ENCODE measurements at places on chromosomes 5 and 9. TPM values are rescaled to one million over a fixed set of nuclear protein-coding genes. Genes with fewer than 3 reads are reported as not detected.

- DNase-seq: no peak
These were observed 957 bp upstream of the HBEGF start for GRCh38 chr5:140347360-140347759.

DNA sequence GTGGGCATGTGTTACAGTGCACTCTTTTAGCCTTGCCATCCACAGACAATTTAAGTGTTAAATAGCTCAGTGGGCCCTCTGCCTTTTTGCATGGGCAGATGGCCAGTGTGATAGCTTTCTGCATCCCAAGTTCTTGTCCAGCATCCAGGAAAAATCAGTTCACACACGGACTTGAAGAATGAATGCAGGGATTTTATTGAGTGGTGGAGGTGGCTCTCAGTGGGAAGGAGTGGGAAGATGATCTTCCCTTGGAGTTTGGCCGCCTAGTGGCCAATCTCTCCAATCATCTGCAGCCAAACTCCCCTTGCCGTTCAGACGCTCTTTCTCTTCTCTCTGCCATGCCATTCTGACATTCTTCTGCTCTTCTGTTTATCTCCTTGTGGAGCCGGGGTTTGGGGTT lies 322.4 kb upstream of the GRAMD2B start:
- DNase-seq: no peak

DNA sequence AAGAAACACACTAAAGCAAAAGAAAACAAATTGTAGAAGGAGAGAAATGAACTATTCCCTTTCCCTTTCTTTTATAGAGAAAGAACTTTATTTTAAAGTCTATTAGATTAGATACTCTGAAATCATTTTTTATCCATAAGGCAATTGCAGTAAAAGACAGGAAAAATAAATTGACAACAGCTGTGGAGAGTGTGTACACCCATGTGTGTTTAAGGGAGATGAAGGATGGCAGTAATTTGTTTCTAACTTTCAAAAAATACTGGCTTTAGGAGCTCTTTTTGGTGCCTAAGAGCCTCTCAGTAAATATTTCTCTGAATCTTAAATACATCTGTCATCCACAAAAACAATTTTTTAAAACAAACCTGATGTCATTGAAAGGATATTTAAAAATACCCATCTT lies 18.3 kb upstream of the ARL14EPL start:
- no peak for DNase-seq

DNA sequence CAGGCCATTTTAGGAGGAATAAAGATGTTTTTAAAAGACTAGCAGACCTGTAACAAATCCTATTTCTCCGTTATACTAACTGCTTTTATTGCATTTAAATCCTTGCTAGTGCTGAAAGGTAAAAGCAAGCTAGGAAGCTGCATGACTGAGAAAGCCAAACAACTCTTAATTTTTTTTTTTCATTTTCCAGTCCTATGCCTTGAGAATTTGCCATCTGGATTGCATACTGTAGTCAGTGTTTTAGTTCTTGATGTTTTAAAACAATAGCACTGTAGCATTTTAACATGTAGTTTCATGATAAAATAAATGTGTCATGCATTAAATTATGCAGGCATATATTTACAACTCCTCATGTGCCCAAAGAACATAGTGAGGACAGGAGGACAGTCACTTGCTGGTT lies 108.4 kb upstream of the FGF10 start:
- no peak for DNase-seq

- DNase-seq: no peak
These were observed 1.3 kb downstream of the FGF10 start for GRCh38 chr5:44387921-44388320.

DNA sequence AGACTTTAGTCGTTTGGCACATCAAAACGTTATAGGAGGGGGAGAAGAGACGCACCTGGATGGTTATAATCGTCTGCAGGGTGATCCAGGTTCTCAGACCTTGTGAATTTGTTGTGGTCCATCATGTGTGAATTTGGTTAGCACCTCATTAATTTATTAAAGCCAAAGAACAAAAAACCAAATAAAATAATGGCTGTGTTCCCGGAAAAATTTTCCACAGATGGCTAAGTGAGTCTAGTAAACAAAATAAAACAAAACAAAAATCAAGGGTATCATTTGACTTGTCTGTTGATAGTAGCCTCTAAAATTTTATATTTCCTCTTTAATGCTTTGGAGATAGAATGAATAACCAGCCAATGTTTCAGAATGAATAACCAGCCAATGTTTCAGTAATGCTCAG lies 119.7 kb downstream of the ACTBL2 start:
- no peak for DNase-seq

DNA sequence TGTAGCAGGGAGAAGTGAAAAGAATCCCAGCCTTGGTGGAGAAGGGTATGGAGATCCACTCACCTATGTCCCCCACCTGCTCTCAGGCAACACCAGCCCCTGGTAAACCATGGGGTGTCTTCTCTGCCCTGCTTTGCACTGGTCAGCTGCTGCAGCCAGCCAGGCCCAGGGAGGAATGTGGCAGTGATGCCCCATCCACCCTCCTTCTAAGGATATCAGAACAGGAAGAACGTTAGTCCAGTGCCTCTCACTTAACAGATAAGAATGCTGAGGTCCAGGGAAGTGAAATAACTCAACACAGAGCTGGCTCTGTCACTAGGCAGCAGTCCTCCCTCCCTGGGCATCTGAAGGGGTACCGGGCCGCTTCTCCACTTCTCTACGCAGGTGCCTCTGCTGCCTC lies 9.7 kb upstream of the PPIC start:
- DNase-seq: no peak

Gene ALDH7A1
- total RNA-seq: 71.2 TPM

Gene SLC36A2
- total RNA-seq: not detected

Gene PPP2R2B
- 1.5 TPM for total RNA-seq
